ENCODE measurements at places on chromosomes 16 and 17.

GRCh38 chr17:70099884-70100283 lies 24.9 kb downstream of the KCNJ16 start:
- DNase-seq: no peak

DNA sequence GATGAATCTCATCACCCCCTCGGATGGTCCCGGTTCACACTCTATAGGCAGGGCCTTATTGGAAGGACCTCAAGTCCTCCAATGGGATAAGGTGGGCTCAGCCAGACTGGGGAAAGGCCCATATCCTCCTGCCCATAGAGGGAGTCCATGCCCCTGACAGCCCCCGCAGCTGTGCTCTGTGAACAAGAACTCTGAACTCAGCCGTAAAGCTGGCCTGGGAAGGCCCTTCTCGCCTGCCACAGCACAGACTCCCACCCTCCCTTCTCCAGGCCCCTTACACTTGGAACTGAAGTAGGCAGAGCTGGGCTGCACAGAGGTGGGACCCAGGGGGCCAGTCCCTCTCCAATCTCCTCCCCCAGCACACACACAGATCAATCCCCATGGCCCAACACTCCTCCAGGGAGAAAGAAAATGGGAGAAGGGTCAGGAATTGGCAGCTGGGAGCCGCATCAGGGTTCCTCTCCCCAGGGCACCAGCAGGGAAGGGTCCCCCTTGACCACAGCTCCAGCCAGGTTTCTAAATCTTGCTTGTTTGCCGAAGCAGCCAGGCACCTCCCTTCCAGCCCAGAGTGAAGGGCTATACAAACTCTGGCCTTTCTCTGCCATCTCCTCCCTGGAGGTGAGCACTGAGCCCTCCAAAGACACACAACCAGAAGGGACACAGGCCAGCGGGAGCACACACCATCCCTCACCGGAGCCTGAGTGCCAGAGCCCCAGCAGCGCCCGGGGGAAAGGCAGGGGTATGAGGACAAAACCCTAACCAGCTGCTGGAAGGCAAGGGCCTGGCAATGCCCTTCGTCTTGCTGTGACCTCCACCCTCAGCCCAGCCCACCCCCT lies 454.1 kb downstream of the SOX9 start:
- DNase-seq: no peak

DNA sequence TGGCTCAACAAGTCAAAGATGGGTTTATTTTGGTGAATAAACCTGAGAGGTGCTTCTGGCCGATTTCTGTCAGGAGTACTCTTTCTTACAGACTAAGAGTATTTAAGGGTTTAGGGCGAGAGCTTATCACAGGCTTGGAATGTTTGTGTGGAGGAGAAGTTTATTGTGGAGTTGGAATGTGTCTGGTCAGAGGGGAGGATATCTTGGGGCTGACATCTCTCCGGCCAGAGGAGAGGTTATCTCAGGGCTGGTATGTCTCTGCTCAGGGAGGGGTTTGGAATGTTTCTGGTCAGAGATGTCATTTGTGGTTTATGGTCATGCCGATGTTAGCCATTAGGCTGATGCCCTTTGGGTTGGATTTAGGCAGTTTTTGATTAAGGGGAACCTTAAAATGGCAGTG lies 236.4 kb upstream of the EEF2KMT start:
- DNase-seq: no peak

- DNase-seq: no peak
These were observed 53.1 kb downstream of the PLD6 start for GRCh38 chr17:17153071-17153470.

DNA sequence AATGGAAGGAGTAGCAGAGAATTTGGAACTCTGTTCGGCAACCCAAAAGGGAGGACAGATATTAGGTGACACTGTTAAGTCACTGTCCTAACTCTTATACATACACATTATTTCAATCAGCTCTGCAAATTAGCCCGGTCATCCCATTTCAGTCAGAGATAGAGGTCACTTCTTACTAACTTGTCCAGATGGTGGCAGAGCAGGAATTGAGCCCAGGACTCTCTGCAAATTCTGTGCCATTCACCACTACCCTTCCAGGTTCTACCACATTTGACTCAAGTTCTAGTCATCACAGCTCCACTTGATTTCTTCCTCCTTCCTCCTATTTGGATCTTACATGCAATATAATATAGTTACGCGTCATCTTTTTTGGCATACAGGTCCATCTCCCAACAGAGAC lies 35.9 kb upstream of the NUDT7 start:
- no peak for DNase-seq

GRCh38 chr16:49200223-49200820 lies 81.3 kb downstream of the CBLN1 start:
- DNase-seq: no peak

DNA sequence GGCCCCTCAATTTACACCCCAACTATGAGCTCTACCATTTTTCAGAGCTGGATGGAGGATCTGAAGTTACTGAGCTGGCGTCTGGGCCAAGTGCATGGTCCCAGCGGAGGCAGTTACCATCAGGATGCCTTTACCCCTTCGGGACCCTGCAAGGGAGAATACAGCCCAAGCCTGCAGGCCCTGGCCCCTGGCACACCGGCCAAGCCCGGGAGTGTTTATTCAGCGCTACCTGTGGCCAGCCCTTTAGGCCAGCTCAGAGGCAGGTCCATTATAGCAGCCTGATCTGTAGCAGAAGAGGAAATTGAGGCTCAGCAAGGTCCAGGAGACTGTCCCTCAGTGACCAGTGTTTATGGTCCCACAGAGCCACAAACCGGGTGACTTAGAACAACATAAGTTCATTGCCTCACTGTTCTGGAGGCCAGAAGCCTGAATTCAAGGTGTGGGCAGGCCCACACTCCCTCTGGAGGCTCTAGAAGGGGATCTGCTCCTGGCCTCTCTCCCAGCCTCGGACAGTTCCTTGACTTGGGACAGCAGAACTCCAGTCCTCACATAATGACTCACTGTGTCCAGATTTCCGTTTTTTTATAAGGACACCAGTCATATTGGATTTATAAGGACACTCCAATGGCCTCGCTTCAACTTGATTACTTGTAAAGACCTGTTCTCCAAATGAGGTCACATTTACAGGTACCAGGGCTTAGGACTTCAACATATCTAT lies 8.8 kb downstream of the SEC14L5 start:
- no peak for DNase-seq

DNA sequence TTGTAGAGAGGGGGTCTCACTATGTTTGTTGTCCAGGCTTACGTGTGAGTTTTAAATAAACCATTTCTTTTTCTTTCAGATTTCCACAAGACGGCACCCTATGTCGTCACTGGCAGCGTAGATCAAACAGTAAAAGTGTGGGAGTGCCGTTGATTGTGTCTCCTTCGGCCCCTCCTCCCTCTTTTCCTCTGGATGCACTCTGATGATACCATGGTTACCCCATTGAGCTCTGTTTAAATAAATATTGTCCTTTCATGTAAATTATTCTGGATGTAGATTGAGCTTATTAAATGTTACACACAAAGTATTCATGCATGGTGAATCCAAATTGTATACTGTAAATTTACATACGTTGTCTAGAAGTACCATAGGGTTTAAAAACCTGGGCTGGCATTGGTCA lies 29.9 kb downstream of the CLUH start:
- no peak for DNase-seq

DNA sequence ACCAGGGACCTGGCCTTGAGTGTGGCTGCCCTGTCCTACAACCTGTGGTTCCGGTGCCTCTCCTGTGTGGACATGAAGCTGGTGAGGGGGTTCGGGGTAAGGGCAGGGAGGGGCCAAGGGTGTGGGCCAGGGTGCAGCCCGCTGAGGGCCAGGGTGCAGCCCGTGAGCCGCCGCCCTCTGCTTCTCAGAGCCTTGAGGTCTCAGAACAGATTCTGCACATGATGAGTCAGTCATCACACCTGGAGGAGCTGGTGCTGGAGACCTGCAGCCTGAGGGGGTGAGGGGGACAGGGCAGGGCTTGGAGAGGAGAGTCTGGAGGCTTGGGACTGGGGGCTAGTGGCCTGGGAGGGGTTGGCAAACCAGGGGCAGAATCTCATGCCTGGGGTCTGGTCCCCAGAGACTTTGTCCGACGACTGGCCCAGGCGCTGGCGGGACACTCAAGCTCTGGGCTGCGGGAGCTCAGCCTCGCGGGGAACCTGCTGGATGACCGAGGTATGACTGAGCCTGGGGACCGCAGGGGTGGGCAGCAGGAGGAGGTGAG lies 2.2 kb downstream of the CARMIL2 start:
- DNase-seq: no peak

All from substantia nigra (tissue), 51 donors.